ENCODE measurements at places on chromosomes 11 and 22.

DNA sequence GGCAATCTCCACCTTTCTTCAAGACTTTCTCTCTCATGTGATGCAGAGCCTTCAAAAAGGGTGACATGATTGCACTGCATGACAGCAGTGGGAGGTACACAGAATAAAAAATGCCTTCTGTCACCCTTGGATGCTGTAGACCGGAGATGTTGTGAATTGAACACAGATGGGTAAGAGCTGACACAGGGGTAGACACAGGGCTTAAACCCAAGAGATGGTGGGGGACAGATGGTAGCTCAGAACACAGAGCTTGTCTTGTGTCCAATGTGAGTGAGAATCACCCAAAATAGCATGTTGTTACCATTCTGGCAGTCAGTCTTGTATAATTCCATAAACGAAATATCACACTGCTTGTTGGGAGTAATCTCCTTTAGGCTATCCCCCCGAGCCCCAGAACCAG is 69.9 kb downstream of the JRKL start:
- DNase-seq, result no peak

- DNase-seq, result no peak
These were observed 16.6 kb downstream of the OSBP start for GRCh38 chr11:59598961-59599360.

DNA sequence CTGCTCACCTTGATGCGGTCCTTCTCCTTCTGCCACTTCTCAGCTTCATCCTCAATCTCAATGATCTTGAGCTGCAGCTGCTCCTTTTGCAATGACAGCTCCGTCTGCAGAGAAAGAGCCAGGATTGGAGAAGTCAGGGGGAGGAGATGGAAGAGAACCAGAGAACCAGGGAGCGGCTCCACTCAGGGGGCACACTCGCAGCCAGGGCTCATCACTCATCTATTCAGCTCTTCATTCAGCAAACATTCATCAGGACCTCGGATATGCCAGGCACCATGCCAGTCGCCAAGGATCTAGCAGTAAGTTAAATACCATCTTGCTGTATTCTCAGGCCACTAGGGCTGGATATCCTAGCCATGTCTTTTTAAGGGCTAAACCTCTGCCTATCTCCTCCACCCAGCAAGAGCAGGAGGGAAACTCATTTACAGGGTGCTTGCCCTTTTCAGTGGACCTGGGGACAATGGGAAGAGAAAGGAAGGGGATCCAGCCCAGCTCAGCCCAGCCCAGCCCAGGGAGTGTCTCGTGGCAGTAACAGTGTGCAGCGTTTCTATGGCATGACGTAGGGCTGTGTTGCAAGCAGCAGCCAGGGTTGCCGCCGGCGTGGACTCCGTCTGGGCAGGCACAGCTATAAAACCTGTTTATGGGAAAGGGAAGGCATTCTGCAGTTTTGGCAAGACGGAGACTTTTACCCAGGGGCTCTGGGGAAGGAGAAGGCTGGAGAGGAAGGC is 9.4 kb downstream of the TRIM29 start:
- no peak for DNase-seq

DNA sequence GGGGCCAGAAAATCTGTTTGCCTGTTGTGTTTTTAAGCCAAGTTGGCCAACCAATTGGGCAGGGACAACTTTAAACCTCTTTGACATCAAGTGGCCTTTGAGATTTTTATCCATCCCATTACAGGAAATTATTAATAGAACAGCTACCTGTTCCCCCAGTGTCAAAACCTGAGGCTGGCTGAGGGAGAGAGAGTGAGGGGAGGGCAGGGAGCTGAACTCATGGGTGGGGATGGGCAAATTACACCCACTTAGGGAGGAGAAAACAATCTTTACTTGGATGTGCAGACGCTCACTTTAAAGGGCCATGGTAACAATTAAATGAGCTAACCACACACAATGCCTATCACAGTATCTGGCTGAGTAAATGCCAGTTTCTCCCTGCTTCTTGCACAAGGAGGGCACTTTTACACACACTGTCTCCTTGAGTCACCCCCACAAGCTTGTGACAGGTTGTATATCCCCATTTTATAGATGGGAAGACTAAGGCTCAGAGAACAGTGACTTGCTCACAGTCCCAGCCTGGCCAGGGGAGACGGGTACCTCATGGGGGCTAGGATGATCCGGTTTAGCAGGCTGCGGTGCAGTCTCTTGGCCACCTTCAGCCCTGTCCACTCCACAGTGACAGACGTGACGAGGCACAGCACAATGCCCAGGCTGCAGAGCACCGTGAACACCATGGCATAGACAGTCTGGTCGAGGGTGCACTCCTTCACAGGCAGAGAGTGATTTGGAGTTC is 17.8 kb upstream of the KCNJ11 start:
- DNase-seq, result no peak

- DNase-seq, result no peak
These were observed 305.4 kb downstream of the ST3GAL4 start for GRCh38 chr11:126660761-126661425.

All from H9 (cell line).